ENCODE measurements at places on chromosomes 5 and 9.

GRCh38 chr5:94672746-94673145, 54.3 kb downstream of the SLF1 start:
- no peak for DNase-seq

GRCh38 chr5:122119205-122119604, 10.1 kb upstream of the ZNF474 start:
- no peak for DNase-seq

DNA sequence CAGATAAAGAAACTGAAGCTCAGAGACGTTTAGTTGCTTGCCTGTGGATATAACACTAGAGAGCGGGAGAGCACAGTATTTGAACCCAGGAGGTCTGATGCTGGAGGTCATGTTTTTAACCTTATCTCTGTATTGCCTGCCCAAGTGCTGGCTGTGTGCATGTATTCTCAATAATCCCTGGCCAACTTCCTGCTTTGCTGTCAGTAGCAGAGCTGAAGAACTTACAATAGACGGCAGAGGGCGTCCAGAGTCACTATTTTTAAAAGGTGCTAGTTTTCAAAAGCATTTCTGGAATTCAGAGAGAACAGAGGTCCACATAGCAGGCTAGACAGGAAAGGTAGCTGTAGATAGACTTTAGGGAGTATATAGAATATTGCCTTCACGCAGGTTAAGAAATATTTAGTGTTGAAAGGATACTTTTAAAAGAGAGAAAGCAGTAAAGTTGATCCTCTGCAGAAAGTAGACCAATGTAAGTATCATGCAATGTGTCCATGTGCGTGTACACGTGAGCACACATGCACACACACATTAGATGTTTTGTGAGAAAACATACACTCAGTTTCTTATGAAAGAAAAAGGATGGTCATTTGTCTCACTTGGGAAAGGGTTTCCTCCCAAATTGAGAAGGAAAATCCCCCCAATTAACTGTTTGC, 46.3 kb downstream of the PTCD2 start:
- DNase-seq, result peak; percentile 63

GRCh38 chr9:109379513-109379912, 58.7 kb upstream of the EPB41L4B start:
- no peak for DNase-seq

- DNase-seq, result no peak
Measured at GRCh38 chr9:71929223-71929622, 17.8 kb downstream of the C9orf85 start.

DNA sequence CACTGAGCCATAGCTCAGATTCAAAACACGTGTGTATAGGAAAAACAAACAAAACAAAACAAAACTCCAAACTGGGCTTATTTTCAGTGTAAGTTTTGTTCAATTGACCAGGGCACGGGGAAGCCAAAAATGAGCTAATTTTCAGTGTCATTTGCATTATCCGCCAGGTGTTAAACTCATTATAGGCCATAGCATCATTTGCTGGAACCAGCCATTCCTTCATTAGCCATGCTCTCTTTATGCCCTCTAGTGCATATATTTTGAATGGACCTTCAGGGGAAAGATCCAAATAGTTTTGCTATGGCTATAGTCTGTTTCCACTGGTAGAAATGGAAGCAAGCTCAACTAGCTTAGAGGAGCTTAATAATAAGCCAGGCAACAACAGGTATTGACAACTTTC, 1205.2 kb upstream of the DMAC1 start:
- DNase-seq, result no peak

DNA sequence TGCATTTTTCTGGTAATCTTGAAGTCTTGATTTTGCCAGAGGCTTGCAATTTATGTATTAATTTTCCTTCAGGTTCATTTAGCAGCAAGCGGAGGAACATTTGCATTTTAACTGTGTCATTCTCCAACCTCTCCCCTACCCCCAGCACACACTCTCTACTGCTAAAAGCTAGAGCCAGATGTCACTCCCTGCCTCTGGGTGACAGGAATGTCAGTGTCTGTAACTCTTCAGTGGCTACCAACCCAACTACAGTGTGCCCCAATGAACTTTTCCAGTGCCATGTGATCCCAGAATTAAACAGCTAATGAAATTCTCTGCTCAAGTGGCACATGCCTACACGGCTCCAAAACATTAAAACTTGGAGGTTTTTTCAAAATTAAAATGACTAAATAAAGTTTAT, 260.3 kb downstream of the GOLPH3 start:
- no peak for DNase-seq

GRCh38 chr9:113659039-113659438, 195.5 kb downstream of the RGS3 start:
- DNase-seq, result no peak

- DNase-seq, result no peak
Measured at GRCh38 chr5:71832812-71833715, 114.0 kb downstream of the CARTPT start.

DNA sequence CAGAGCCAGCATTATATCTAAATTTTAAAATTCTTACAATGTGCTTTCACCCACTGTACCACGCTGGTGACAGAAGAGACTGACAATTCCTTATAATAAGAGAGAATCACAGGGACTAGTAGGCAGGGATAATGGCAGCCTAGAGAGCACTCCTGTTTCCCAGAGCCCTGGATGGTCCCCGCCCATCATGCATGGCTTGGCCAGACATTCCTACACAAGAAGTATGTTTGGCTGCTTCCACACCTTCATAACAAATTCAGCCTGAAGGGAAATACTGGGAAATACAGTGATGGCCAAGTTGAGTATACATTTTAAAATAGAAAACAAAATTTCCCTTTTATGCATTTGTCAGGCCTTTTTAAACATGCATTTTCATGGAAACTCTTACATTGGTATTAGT, 193.5 kb upstream of the ELL2 start:
- DNase-seq, result no peak

DNA sequence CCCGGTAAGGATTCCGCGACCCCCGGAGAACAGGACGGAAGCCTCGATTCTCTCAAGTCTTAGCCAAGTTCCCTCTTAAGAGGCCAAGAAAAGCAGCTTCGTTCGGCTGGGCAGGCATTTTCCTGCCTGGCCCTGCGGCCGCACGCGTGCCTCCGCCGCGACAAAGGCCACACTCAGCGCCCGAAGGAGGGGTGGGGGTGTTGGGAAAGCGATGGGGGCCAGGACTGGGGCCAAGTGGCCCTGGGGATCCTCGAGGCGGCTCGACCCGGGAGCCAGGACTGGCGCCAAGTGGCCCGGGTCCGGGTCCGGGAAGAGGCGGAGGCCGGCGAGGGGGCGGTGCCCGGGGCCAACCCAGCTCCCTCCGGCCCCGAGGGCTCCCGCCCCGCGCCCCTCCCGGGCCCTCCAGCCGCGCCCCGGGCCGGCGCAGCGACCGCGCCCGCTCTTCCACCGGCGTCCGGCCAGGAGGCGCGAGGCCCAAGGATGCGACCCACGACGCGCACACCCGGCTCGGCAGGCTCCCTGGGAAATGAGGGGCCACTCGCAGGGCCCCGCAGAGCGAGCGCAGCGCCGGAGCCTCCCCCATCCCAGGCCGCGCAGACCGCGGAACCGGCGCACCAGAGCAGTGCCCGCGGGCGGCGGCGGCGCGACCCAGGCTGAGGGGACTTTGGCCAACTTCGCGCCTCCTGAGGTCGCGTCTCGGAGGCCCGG, 756 bp downstream of the VAV2 start:
- no peak for DNase-seq

DNA sequence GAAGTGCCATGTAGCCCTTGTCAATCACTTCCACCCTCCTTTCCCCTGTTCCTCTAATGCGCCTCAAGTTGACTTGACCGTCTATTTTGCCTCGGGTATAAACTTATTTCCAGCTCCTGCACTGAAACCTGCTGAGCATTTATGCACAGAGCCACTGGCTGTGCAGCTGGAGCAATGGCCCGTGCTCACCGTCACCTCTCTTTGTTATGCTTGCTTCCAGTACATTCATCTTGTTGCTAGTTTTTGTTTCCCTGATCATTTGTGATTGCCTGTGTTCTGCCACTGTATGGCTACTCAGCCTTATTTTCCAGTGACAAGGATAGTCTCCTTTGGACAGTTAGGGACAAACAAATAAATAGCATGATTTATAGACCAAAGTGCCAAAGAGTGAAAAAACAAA, 183.1 kb upstream of the C9orf72 start:
- DNase-seq, result no peak

DNA sequence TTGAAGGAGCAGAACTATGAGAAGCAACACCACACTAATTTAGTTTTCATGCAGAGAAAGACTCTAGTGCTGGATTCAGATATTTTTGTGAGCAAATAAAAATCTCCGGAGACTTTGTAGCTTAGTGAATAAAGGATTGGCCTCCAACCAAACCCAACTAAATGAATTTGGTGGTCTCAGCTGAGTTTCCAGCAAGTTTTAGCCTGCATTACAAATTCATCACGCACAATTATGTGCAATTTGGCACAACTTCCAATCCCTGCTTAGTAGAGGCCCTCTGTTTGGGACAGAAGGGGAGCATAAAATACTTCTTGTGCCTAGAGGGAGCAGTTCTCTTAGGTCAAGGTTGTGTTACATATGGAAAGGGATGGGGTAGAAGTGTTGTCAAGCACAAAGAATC, 112.3 kb upstream of the ADAMTSL1 start:
- DNase-seq, result no peak

DNA sequence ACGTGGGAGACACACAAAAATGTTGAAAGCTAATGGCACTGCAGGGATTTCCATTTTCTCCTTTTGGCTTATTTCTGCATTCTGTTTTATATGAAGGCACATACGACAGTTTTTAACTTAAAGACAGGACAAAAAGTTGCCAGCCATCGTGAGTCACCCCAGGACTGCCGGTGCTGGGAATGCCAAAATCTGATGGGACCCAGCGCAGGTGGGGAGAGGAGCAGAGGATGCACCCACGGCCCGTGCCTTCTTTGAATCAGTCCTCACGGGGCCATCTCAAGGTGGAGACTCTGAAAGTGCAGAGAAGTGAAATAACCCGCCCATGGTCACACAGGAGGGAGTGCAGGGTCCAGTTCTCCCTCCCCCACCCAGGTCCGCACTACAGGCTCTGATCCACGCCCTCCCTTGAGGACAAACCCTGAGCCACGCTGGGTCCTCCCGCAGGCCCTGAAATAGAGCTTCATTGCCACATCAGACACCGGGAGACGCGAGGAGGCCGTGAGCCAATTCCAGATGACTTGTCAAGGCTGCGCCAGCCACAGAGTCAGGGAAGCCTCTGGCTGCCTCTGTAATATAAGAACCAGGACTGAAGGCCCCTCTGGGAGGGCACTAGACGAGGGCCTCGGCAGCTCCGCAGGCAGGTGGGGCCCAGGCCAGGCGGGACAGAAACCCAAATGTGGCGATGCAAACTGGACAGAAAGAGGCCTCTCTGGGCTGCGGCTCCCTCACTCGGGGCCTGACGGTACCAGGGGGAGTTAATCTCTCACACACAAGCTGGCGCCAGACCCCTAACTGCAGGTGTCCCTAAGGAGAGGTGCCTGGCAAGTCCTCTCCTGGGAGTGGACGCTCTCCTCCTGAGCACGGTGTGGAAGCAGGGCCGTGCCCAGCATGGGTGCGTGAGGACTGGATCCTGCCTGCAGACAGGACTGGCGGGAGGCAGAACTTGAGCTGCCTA, 22.9 kb downstream of the ADAMTS2 start:
- DNase-seq, result no peak

GRCh38 chr5:171313481-171314206, 4.6 kb downstream of the TLX3 start:
- no peak for DNase-seq

GRCh38 chr5:63963080-63963735, 963 bp upstream of the HTR1A start:
- DNase-seq, result peak; percentile 36

DNA sequence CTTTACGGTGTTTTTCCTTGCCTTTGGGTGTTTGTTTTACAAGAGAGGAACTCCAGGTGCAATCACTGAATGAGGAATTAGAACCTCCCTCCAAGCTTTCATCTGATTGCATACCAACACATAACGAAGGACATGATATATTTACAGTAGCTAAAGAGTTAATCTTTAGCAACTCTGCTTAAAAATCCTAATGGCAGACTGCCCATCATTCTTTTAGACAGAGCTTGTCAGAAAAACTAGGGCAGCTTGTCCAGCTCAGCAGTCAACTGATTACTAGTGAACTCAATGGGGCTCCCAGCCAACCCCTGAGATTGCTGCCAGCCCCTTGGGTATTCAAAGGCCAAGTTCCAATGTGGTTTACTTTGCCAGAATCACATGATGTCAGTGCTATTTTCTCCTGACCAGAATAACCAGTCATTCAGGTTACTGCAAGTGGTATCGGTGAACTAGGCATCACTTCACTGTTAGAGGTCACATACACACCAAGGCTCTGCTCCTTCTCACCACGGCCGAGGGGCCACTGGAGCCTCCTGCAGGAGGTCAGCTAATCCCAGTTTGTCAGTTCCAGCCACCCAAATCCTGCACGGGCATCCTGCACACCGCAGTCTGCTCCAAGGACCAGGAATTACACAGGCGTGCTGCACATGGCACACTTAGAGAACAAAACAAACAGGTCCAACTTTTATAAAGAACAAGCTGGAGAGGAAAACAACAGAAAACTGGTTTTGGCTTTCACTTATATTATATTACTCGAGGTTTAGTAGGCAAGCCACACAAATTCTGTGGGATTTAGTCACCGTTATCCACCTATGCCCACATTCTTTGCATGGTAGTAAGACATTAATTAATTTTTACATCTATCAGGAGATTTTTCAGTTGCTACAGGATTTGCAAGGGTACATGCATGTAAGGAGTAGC, 62.5 kb downstream of the NFIB start:
- no peak for DNase-seq

DNA sequence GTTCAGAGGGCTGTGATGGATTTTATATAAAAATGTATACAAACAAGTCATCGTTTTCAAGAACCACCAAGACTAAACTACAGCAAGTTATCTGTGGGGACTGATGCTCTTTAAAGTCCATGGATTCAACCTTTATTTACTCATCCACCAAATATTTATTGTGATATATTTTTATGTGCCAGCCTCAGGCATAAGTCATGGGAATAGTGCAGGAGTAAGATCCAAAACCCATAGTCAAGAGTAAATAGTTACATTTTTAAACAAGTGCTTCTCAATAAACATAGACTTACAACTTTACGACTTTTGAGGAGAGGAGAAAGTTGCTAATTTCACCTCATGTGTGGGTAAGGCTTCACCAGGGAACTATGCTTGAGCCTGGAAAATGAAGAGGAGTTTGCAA, 24.6 kb downstream of the MACIR start:
- no peak for DNase-seq

GRCh38 chr5:7714697-7715096, 136.2 kb downstream of the CFAP90 start:
- no peak for DNase-seq

GRCh38 chr9:135939351-135940265, 21.6 kb downstream of the UBAC1 start:
- no peak for DNase-seq

DNA sequence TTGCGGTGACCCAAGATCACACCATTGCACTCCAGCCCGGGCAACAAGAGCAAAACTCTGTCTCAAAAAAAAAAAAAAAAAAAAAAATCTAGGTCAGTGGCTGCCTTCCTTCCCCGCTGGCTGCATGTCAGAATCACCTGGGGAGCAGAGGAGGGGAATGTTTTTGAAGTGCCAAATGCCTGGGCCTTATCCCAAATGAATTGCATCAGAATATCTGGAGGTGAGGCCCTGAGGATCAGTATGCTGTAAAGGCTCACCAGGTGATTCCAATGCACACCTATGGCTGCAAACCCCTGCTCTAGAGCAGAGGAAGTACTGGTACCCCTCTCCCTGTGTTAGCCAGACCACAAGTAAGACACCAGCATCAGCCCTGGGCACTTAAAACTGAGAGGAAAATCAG, 44.7 kb upstream of the GABRP start:
- no peak for DNase-seq
